ENCODE measurements at places on chromosomes 7 and 10.

DNA sequence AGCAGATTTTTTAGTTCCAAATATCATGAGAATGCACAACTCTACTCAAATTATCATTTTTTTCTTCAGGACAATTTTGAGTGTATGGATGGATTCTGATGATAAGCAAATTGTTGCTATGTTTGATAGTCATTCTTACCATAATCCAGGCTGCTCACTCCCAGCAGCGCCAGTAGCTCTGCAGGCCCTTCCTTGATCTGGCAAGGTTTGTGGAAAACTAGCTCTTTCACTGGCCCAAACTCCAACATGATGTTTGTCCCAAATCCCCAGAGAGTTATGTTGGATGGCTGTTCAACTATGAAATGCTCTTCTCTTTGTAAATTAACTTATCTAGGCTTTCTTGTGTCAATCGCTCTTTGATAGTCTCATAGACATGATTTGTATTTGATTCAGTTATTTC lies 933.7 kb downstream of the DNAJB9 start:
- no peak for DNase-seq

GRCh38 chr7:82530361-82530760 lies 86.8 kb upstream of the CACNA2D1 start:
- no peak for DNase-seq

DNA sequence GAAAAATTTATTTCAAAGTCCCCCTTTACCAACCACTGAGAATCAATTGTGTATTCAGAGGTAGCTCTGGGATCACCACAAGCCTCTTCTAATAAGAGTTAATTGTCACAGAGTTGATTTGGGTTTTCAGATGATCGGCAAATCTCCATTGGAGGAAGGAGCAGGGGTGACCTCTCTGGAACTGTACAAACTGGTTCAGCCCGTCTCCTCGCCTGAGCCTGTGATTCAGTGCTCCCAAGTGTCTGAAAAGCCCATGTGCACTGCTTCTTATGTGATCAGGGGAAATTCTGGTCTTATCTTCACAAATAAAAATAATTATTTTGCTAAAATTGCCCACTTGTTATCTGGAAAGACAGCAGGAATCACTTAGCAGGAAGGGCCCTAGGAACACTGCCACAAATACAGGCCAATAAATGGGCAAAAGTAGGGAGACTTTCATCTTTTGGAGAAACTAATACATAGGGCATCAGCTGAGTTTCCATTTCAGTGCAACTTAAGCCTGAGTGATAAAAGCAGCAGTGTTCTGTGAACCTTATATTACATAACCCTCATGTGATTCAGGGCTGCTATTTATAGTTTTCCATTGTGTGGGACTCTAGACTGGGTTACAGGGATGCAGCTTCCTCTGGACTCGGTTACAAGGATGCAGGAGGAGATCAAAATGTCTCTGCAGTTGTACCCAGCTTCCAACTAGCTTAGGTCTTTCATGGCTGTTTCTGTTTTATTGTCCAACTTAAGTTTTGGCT lies 32.3 kb downstream of the CDK1 start:
- no peak for DNase-seq

DNA sequence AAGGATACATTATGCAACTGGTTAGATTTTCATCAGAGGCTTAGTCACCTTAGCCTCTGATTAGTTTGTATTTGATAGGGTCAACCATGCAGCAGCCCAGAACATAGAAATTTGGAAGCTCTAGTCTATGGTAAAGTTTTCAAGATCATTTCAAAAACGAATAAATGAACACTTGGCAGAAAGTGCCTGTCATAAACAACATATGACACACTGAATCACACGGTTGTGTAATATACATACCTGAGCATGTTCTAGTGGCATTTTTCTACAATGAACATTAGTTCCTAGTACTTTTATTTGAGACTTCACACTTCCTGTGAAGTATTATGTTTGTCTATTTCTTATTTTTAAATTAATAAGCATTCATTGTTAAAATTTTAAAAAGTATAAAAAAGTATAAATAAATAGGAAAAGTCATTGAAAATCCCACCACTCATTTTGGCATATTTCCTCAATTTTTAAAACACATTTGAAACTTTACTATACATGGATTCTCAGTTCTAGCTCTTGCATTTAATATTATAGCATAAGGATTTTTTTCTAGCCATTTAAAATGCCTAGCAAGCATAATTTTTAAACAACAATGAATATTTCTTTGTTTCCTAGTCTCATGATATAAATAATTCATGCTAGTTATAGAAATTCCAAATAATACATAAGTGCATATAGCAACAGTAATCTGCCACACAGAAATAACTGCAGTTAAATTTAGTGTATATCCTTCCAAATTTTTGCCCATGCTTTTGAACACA lies 25.7 kb upstream of the PRPS1L1 start:
- DNase-seq, result no peak

DNA sequence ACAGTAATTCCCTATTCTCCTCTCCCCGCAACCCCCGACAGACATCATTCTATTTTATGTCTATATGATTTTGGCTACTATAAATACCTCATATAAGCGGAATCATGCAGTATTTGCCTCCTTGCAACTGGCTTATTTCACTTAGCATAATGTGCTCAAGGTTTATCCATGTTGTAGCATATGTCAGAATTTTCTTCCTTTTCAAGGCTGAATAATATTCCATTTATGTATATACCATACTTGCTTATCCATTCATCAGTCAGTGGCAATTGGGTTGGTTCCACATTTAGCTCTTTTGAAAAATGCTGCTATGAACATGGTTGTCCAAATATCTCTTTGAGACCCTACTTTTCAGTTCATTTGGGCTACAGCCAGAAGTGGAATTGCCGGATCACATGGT lies 106.5 kb downstream of the MAPK8 start:
- no peak for DNase-seq
